HS-27A (cell line): ENCODE measurements at places on chromosomes 2 and 18.

- DNase-seq = no peak
These were observed 21.6 kb upstream of the DSC3 start for GRCh38 chr18:31064130-31064529.

DNA sequence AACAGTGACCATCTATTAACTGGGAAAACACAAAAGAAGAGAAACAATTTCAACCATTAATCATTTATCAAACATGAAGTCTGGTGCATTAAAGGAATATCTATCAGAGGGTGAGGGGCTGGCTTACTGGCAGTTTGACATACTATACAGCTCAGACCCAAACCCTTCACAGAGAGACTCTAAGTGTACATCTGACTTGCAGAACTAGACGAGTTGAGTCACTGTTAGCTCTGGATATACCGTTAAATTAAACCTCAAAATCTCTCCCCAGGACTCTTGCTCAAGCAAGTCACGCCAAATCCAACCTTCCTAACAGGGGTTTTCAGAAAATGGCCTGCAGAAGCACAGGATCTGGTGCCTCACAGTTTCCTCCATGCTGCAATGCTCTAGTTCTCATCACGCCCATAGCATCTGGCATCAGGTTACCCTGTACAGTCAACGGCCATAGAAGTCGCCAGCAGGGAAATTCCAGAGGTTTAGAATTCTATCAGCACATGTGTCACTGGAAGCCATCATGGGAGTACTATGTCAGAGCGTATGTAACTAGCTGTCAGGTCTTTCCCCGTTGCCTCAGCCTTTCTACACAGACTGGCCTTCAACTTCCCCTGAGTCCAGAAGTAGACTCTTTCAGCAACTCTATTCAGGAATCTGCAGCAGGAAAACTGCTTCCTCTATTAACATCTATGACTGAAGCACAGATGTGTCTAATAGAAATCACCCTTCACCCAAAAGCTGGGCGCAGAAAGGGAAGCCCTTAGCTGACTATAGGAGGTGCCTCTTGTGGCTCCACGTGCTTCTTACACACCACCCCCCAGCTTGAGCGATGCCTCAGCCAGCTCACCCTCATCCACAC, 9.3 kb downstream of the TGOLN2 start:
- no peak for DNase-seq

DNA sequence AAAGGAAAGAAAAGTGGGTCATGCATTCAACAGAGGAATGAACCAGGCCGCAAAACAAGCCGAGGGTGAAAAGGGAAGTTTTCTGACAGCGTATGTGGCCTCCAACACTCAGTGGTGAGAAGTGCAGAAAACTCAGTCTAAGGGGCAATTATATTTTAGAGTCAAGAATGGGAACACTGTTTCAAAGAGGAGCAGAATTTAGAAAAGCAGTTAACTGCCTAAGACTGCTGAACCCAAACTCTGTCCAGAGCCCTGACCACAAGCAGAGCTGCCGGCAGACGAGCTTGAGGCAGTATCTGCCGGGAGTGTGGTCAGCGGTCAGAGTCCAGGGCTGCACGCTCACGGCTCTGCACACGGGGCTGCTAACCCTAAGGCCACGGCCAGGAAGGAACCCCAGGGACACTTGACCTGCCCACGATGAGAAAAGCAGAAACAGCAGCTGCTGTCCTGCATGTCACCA, 347.0 kb upstream of the ID2 start:
- no peak for DNase-seq

DNA sequence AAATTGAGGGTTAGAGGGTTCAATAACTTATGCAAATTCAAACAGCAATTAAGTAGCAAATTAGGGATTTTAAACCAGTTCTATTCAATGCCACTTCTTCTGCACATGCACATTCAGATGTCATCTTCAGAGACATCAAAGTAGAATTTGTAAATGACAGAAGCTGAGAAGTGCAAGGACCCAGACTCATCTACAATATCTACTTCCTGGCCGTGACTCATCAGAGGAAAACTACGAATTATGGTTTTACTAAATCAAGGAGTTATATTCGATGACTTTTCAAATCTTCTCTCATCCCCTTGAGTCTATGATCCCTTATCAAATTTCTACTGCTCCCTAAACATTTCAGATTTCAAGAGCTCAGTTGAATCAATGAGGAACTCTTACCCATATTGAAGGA, 20.0 kb upstream of the STAT4 start:
- no peak for DNase-seq

DNA sequence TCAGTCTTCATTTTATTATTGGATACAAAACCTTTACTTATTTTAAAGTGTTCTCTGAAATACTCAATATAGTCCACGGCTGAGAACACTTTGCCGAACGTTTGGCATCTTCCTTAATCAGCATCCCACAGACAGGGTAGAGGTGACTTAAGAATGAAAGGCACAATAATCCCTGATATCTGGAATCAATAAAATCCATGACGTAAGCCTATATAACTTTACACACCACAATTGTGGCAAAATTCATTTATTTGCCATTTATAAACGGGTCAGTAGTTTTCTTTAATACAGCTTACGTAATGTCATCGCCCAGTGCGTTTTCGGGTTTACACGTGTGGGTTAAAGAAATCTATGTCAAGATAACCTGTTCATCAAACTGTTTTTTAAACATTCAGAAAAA, 1.3 kb downstream of the MGAT4A start:
- DNase-seq = no peak

DNA sequence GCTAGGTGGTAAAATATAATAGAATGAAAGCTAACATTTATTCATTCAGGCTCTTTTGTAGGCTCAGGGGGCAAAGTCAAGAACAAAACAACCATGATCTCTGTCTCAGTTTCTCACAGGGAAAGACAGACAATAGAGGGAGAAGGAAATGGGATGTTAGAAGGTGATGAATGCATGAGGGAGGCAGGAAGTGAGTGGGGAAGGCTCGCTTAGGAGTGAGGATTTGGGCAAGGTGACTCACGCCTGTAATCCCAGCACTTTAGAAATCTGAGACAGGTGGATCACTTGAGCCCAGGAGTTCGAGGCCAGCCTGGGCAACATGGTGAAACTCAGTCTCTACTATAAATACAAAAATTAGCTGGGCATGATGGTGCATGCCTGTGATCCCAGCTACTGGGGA, 88.4 kb downstream of the CTIF start:
- no peak for DNase-seq

- no peak for DNase-seq
These were observed 160.8 kb downstream of the PRPF40A start for GRCh38 chr2:152556506-152556905.

GRCh38 chr2:95669441-95669991, 77.7 kb downstream of the TRIM43 start:
- DNase-seq = no peak

GRCh38 chr2:234829074-234829455, 122.8 kb upstream of the SH3BP4 start:
- no peak for DNase-seq

DNA sequence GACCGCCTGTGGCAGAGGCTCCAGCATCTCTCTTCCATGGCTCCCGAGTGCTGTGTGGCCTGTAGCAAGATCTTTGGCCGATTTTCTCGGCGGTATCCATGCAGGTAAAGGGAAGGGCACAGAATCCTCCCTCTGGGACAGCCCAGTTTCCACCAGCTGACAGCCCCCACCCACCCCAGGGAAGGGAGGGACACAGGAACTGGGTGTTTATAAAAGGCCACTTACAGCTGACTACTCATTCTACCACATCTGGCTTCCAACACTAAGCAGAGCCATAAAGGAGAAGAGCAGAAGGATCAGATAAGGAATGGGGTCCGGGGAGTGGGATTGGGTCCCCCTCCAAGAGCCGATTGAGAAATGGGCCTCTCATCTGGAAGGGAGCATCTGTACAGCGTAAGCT, 20.2 kb downstream of the RUFY4 start:
- no peak for DNase-seq

- no peak for DNase-seq
These were observed 147.2 kb downstream of the MGAT5 start for GRCh38 chr2:134401081-134401497.

GRCh38 chr2:48112911-48113680, 206.8 kb upstream of the FBXO11 start:
- no peak for DNase-seq

DNA sequence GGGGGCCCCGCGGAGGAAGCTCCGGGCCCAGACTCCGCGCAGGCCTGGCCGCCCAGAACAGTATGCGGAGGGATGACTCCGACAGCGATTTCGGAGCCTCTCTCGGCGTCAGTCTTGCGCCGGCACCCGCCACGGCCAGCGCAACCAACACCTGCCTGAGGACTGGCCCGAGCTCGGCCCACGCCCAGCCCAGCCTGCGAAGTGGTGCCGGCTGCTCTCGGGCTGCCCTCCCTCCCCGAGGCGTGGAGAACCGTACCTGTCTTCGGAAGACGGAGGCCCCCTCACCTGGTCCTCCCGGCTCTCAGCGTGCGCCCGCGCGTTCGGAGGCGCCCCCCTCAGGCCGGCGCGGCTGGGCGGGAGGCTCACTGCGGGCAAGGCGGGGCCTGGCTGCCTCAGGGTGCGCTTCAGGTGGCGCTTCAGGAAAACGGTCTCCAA, at the start of gene M1AP:
TSS of gene M1AP (minus strand) at position 322 of the 435 bp plus-strand sequence. CDS start 8,055 bp downstream, outside the sequence.
- DNase-seq = no peak
